Left ventricle myocardium superior (tissue), 1 donor: ENCODE measurements at places on chromosomes 2 and 18. TPM values are rescaled to one million over a fixed set of nuclear protein-coding genes. Genes with fewer than 3 reads are reported as not detected.

DNA sequence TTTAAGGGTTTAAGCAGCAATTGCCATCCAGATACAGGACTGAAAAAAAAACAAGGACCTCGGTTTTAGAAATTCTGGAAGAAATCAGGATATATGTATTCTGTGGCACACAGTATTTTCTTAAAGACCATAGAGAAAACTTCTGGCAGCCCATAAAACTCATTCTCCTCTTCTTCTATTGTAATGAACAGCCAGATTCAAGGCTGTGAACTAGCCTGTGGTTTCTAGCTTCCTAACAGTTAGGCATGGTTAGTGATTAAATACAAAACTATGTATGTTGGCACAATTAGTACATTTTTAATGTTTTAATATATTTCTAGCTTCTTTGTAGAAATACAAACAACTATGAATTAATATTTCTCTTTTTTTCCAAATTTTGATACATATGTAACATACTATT, 555.7 kb downstream of the DSC3 start:
- DNase-seq, result no peak

- no peak for DNase-seq
These were observed 32.6 kb upstream of the ADAM23 start for GRCh38 chr2:206410714-206411113.

DNA sequence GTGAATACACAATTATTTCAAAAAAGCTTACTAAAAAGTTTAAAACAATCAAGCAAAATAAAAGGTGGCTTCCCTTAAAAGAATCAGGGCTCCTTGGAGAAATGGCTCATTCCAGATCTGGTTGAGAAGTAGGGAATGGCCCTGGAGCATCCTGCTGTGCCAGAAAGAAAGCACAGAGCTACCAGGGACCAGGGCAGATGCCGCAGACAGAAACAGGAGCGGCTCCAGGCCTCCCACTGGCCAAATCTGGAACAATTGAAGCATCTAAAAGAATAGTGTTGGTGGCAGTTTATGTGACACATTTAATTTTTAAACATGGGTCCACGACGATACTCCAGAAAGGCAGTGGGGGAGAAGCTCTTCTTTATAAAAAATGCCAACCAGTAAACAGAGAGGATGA, 75.5 kb downstream of the GBX2 start:
- no peak for DNase-seq

DNA sequence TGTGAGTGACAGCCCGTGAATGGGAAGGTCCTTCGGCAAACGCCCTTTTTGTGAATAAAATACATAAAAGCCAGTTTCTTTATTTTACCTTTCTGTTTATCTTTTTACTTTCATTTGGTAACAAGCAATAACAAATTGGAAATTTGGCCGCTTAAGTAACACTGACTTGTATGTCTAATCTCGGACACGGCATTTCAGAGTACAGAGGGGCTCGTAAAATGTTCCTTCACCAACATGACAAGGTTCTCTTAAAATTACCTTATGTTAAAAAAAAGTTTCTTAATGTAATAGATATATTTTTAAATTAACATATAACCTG, 558 bp upstream of the NEMP2 start:
- no peak for DNase-seq

The SNED1 gene
- total RNA-seq, result 7.4 TPM

GRCh38 chr2:30741576-30741975, 65.7 kb downstream of the CAPN13 start:
- DNase-seq, result no peak

- no peak for DNase-seq
These were observed 30.7 kb downstream of the MAPK4 start for GRCh38 chr18:50590593-50590992.

DNA sequence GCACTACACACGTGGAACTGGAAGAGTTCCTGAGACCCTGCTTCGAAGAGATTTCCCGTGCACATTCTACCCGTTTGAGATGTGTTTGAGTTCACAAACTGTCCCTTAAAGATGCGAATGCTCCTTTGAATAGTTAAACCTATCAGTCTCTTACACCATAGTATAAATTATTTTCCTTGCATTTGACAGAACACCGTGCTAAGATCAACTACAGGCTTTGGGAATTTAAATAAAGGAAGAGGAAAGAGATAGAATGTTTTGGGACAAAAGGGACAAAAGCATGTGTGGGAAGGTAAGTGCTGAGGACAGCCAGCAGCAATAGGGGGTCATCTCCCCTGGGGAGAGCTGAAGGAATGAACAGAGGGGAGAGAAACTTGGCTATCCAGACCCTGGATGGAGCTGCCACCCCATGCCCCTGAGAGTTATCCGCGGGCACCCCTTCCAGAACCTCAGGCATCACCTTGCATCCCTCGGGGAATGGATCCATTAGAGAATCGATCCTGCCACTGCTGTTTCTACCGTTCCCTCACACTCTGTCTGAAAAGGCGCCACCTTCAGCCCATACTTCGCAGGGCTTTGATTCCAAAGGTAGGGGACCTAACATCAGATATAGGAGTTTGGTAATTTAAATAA, 888 bp upstream of the ADCY3 start:
- no peak for DNase-seq

- DNase-seq, result no peak
These were observed 4.1 kb downstream of the LDAH start for GRCh38 chr2:20818820-20819219.

- DNase-seq, result no peak
These were observed 16.4 kb downstream of the EEF1B2 start for GRCh38 chr2:206176121-206176520.
